Aorta (tissue), 5 donors: ENCODE measurements at places on chromosomes 3 and 15. TPM values are rescaled to one million over a fixed set of nuclear protein-coding genes. Genes with fewer than 3 reads are reported as not detected.
A peak's percentile ranks its signal among the peaks of the same experiment; 100 is the strongest.

DNA sequence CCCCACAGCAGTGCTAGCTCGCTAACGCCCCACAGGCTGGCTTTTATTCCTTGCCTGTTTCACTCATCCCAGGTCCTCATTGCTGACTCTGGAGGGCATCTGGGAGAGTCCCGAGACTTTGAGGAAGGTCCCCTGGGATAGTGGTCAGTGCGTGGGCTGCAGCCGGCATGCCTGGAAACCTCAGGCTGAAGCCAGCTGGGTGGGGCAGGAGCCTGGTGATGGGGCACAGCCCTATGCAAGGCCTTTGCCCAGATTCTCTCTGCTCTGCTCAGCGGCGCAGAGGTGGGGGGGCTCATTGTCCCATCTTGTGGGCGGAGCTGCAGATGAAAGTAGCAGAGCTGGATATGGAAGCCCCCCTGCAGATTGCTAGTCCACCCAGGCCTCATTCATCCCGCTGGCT lies 55.7 kb upstream of the SMAD6 start:
- DNase-seq: peak; percentile 74

DNA sequence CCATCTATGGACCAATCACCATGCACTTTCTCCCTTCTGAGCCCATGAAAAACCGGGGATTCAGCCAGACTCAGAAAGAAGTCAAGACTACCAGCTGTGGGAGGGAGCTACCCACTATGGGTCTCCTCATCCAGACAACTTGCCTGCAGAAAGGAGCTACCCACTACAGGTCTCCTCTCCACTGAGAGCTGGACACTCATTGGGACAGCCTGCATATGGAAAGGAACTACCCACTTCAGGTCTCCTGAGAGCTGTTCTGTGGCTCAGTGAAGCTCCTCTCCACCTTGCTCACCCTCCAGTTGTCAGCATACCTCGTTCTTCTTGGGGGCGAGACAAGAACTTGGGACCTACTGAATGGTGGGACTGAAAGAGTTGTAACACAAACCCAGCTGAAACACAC lies 22.3 kb upstream of the ZBED2 start:
- DNase-seq: no peak

- no peak for DNase-seq
Observed at GRCh38 chr15:92902737-92903593, 2.8 kb downstream of the CHD2 start.

DNA sequence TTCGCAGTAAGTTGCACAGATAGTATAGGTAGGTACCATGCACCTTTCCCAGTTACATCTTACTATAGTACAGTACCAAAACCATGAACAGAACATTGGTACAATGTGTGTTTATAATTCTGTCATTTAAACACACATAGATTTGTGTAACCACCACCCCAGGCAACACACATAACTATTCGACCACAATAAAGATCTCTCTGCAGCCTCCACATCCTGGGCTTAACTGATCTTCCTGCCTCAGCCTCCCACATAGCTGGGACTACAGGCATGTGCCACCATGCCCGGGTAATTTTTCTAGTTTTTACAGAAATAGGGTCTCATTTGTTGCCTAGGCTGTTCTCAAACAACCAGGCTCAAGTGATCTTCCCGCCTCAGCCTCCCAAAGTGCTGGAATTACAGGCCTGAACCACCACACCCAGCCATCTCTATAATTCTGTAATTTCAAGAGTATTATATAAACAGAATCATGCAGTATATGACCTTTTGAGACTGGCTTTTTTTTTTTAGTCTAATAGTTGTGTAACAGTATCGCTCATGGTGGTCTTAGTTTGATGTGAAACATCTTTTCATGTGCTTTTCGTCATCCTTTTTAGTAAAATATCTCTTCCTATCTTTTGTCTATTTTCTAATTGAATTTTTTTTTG lies 13.3 kb upstream of the TMF1 start:
- DNase-seq: no peak

GRCh38 chr3:188007897-188008296 lies 146.1 kb upstream of the LPP start:
- DNase-seq: peak; percentile 52

DNA sequence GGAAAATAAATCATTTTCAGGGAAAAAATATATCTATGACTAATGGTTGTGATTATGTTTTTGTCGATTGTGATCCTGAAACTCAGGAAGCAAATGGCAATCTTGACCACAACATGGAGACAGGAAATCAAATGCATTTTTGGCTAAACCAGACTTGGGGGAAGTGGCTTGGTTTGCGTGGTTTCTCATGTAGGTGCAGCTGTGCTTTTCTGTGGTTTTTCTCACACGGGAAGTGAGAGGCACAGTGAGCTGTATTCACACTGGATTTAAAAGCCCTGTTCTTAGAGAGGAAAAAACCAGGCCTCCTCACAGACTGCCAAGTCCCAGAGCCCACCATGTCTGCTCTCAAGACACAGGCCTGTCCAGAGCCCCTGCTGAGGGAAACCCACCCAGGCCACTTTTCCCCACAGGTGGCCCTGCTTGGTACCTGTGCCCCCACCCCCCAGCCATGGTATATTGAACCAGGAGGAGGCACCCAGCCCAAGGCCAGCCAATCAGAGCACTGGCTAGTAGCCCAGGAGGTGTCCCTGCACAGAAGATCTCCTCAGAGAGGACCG lies 46.1 kb downstream of the BTD start:
- DNase-seq: no peak

GRCh38 chr15:39312984-39313383 lies 267.9 kb upstream of the THBS1 start:
- peak; percentile 48 for DNase-seq

DZIP1L gene
- 17.8 TPM for polyA plus RNA-seq
